ENCODE measurements at places on chromosomes 2 and 18.
A peak's percentile ranks its signal among the peaks of the same experiment; 100 is the strongest.

GRCh38 chr2:98560256-98560771 is 48.0 kb downstream of the COA5 start:
- DNase-seq: no peak

- no peak for DNase-seq
These were observed 47.1 kb downstream of the KCNG3 start for GRCh38 chr2:42446503-42447271.

DNA sequence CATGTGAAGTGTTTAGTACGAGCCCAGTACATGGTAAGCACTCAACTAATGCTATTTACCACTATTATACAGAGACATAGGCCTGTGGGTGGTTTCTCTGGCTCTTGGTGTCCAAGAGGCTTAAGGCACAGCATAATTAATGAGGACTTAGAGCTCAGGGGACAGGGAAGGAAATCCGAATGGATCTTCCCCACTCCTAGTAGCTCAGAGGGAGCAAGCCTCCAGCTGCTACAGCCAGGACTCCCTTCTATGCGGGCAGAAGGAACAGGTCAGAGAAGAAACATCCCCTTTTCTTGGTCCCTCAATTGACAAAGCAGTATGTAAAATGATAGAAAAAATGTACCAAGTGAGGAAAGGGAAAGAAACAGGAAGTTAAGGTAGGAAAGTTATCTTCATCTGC is 261.3 kb upstream of the STON1 start:
- no peak for DNase-seq

DNA sequence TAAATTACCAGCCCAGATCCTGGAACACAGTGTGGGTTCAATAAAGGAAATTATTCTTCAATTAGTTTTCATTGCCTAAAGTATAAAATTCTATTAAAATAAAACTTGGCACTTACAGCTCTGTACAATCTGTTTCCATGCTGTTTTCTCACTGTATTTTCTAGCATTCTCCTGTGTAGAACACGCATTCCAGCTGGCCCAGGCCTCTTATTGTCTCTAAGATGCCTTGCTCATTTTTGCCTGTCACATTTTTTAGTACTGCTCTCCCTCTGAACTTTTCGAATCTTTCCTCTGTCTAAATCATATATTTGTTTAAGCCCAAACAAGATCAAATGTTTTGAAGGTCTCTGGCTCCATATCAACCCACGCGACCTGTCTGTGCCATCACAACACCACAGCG is 20.8 kb downstream of the MC2R start:
- no peak for DNase-seq

DNA sequence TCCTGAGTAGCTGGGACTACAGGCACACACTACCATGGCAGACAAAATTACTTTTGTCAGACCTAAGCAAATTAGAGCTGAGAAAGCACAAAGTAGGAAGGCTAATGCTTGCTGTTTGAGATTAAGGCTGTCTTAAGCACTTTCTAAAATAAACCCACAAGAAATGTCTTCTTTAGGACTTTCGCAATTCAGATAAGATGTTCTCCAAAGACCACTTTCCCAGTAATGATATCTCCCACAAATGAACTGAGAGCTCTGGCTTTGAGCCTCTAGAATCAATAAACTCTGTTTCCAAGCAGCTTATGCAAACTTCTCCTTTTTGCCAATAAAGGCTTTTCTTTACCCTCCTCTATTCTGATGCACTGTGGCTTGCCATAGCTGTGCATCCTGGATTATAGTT is 32.0 kb upstream of the GALNT1 start:
- no peak for DNase-seq

DNA sequence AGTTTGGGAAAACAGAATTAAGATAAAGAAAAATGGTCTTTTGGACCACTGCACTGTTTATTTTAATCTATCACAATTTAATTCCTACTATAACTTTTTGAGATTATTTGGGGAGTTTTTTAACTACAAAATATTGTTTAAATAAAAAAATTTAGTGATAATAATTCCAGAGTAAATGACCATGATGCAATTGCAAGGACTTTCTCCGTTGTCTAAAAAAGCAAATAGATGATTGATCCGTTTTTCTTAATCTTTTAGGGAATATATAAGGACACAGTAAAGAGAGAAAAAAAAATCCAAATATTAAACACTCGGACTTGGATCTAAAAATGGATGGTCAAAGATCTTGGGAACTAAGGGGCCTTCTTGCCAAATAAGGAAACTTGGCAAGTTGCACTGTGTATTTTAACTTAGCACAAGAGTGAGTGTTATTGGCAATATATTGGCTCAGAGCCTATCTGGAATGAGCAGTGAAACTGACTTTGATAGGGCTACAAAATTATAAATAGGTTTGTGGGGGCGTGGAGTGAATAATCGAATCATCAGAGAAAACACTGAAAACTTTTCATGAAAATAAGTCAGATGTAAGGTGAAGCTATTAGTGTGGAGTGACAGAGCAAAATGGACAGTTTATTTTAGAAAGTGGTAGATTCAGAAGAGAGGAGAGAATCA is 2.0 kb downstream of the MAP3K20 start:
- DNase-seq: no peak

- DNase-seq: no peak
These were observed 564.0 kb downstream of the TNS1 start for GRCh38 chr2:217438821-217439220.

DNA sequence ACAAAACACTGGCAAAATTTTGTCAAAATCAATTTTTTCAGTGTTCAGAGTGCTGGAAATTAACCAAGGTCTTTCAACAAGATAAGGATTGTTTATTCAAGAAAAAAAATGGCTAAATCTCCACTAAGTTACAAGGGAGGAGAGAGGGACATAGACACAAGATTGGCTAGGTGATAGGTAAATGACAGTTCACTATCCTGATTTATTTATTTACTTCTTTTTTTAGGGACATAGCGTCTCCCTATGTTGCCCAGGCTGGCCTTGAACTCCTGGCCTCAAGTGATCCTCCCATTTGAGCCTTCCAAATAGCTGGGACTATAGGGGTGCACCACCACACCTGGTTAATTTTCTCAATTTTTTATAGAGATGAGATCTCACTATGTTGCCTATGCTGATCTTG is 3.7 kb upstream of the WDR33 start:
- DNase-seq: no peak

DNA sequence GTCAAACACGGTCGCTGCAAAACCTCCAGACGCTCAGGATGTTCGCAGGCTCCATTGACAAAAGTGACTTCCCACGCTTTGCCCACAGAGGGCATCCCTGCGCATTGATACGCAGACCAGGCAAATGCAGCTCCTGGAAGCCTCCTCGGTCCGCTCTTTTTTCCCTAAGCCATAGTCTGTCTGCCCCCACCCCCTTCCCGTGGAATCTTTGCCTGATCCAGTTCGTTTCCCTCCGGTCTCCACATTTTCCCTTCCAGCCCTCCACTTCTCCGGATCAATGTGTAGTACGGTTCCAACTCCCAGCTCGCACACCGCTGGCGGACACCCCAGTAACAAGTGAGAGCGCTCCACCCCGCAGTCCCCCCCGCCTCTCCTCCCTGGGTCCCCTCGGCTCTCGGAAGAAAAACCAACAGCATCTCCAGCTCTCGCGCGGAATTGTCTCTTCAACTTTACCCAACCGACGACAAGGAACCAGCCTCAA is at the start of gene DCC:
Gene DCC (plus strand): TSS at position 307 of the 481 bp plus-strand sequence. CDS start 591 bp downstream, outside the sequence.
- DNase-seq: no peak

DNA sequence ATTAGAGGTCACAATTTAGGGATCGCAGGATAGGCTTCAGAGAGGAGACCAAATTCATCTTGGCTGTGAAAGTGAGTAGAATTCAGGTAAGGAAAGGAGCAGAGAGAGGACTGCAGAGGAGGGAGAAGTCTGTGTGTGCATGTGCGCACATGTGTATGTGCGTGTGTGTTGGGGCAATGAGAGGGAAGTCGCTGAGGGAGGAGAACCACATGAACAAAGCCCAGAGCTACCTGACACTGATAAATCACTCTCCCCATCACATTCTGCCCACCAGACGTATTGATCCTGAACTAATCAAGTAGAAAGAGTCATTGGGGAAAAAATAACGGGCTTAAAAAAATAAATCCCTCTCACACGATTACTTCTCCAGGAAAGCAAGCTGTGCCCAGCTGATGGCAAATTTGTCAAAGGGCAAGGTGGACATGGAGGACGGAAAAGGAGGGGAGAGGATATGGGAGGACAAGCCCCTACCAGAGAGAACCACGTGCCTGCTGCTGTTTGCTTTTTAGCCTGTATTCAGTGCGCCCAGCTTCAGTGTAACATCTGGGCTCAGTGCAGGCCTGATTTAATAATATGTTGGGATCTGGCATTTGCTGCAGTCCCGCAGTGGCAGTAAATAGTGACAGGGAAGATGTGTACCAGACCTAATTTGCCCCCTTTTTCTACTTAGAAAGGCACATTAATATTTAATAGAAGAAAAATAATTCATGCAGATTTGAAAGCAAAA is 307.5 kb downstream of the C1D start:
- DNase-seq: no peak

DNA sequence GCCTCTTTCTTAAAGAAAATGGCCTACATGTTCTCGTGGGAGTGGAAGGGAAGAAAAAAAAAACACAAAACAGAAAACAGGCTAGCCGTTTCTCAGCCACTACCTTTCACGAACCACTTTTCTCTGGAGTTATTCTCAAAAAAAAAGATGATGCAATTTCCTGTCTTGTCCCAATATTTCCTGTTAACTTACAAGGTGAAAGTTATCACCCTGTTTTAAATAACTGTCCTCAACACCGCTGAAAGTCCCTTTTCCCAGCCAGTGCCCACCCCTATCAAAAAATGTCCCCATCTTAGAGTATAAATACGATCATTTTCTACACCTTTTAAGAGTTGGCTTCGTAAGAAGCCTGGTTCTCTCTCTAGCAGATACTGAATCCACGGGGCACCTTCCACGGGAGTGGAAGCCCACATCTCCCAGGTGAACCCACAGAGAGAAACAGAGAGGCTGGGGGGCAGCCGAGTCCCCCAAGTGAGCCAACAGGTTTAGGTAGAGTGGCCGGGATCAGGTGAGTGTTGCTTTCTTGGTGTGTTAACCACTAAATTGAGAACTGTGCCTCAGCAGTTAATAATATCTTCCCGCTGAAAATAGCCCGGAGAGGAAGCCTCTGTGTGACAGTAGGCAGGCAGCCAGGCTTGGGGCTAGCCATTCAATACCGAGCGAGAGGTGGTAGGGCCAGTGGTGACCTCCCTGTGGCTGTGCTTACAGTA is 15.9 kb downstream of the SMAD7 start:
- no peak for DNase-seq

GRCh38 chr2:41698678-41699422 is 349.0 kb upstream of the PKDCC start:
- DNase-seq: no peak

- DNase-seq: peak; percentile 99
These were observed at the start of gene RALB for GRCh38 chr2:120252225-120253020. RALB (plus strand) TSS chr2:120252852; CDS start chr2:120278665, 25,813 bp downstream.

DNA sequence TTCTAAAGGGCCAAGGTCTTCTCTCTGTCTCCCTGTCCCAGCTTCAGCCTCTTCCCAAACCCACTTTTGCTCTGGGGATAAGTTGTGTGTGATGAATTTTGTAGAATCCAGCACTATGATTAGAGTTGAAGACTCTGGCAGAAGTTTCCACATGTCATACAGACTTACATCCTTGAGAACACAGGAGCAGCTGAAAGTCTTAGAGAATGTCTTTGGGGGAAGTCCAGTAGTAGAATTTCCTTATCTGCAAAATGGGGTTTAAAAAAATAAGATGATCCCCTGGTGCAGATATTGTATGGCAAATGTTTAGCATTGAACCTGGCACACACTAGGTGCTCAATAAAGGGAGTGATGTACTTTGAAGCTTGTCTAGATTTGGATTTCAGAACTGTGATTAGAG is 65.2 kb downstream of the TMEM247 start:
- no peak for DNase-seq

DNA sequence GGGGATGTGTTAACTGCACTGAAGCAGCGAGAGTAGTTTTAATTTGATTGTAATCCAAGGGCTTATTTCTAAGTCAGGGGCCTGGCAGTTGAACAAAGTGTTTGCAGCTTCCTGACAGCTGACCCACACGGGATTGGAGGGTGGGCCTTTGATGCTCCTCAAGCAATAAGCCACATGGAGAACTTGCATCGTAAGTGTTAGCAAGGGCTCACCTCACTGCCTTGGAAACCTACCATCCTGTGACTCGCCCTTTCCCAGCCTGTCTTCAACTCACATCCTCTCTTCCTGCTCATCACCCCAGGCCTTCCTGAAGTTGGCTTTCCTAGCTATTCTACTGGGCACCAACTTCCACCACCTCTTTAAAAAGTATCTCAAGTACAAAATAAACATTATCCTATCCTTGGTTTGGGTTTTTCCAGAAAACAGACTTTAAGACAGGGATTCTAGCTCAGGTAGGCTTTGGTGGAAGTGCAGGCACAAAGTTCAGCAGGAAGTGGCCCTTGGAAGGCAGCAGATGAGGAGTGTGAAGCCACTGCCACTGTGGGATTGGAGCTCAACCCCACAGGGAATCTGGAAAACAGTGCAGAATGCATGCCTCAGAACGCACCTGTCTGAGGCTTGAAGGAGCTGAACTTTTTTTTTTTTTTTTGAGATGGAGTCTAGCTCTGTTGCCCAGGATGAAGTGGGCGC is 31.6 kb downstream of the B3GNT2 start:
- no peak for DNase-seq

DNA sequence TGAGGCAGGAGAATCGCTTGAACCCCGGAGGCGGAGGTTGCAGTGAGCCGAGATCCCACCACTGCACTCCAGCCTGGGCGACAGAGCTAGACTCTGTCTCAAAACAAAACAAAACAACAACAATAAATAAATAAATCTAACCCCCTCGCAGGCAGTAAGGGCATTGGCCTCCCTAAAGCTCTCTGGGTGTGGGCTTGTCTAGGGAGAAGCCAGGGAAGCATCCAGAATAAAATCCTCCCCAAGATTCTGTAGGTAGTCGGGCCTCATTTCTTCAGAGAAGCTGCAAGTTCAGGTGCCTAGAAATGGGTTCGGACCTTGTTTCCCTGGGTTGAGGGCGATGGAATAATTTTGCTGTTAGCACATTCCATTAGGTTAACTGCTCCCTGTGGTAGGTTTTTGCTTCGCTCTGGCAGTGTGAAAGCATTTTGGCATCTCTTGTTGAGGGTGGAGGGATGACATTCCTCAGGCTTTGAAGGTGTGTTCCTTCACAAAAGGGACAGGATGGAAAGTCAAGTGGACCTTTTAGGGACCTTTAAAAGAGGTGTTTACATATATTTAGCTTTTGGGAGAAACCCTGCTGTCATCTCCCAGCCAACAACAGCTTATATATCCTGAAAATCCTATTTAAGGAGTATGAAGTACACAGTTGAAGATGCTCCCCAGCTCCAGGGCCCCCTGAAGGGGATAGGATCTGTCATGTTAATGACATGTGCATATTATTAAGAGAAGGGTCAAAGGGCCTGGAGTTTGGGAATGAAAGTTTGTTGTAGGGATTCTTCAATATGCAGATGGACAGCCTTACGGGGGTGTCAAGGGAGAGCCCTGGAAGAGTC is 17.7 kb downstream of the MYCN start:
- no peak for DNase-seq

GRCh38 chr2:56666777-56667176 is 483.0 kb downstream of the CCDC85A start:
- no peak for DNase-seq

DNA sequence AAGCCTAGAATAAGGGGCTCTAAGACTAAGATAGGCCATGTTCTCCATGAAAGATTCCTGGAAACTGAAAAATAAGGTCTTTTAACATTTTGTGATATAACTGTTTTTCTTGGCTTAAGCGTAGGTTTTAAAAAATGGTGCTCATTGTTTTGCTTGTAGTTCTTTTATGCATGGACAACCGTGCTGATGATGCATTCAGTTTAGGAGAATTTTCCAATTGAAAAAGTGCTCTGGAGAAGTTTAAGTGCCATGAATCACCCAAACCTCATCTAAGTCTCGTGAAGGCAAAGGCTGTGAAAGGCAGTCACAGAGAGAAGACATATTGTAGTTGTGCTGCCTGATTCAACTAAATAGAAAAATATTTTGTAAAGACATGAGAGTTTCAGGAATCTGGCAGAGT is 111.8 kb upstream of the GAREM1 start:
- no peak for DNase-seq
